ENCODE measurements at places on chromosomes 13 and 19.

DNA sequence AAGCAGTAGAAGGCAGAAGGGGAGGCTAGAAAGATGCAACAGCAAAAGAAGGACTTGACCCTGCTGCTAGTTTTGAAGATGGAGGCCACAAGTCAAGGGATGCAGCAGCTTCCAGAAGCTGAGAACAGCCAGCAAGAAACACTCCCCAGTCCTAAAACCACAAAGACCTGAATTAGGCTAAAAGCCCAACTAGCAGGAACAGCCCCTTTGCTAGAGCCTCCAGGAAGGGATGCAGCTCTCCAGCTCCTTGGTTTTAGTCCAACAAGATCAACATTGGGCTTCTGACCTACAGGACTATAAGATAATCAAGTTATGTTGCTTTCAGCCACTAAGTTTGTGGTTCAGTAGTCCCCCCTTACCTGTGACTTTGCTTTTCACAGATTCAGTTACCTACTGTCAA lies 10.5 kb upstream of the LATS2 start:
- DNase-seq = no peak

DNA sequence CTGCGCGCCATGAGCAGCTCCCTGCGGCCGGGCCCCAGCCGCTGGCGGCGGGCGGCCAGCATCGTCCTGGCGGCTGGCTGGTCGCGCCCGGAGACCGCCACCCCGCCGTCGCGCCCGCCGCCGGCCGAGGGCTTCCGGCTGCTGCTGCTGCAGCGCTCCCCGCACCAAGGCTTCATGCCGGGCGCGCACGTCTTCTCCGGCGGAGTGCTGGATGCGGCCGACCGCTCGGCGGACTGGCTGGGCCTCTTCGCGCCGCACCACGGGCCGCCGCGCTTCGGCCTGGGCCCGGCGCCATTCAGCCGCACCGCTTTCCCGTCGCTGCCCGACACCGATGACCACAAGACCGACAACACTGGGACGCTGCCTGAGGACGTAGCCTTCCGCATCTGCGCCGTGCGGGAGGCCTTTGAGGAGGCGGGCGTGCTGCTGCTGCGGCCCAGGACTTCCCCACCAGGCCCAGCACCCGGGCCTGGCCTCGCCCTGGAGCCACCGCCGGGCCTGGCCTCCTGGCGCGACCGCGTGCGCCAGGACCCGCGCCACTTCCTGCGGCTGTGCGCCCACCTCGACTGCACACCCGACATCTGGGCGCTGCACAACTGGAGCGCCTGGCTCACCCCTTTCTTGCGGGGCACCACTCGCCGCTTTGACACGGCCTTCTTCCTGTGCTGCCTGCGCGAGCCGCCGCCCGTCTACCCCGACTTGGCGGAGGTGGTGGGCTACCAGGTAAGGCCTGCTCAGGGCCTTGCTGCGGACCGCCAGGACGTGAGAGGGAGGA lies 518 bp downstream of the NUDT19 start:
- DNase-seq = peak; percentile 57

DNA sequence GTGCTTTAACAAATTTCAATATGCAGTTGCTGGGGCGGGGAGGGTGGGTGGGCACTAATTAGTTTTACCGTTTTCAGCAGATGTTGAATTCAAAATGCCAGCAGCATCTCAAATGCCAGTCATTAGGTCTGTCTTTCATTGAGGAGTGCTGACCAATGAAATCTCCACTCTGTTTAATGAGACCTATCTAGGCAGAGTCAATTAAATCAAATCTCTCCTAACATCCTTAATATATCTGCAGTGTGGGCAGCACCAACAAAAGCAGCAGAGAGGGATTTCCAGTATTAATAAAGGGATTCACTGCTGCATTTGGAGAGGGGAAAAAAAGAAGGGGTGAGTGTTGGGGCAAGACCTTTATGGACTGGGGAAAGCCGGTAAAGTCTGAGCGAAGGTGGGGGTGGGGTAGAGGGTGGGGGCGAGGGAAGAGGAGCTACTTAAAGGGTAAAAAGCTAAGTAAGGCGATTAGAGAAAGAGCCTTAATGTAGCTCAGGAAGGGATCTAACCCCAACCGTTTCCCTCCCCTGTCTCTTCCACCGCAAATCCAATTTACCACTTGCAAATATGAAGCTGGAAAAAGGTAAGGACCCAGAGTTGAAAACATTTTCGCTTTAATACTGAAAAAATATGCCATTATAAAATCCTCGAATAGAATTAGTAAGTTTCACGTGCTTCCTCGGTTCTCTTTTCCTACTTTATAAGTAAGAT lies 4.5 kb downstream of the SLITRK1 start:
- DNase-seq = no peak

DNA sequence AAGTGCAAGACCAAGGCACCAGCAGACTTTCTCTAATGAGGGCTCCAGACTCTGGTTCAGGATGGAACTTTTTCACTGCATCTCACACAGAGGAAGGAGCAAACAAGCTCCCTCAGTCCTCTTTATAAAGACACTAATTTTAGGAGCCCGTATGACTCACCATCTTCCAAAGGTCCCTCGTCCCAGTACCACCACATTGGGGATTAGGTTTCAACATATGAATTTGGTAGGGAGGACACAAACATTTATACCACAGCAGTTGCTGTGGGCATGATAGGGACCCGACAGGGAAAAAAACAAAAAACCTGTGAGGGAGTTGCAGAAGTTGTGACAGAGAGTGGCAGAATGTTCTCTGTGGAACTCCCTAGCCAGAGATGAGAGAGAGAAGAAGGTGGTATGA lies 6.5 kb upstream of the CNMD start:
- DNase-seq = no peak

- no peak for DNase-seq
Measured at GRCh38 chr13:73171926-73172325, 113.1 kb downstream of the KLF5 start.

GRCh38 chr13:98581381-98581780 lies 4.5 kb upstream of the STK24 start:
- no peak for DNase-seq

- no peak for DNase-seq
Measured at GRCh38 chr13:110664041-110664440, 41.9 kb downstream of the CARS2 start.

- no peak for DNase-seq
Measured at GRCh38 chr13:109938255-109938936, 152.0 kb upstream of the IRS2 start.

GRCh38 chr13:113150550-113151365 lies 7.7 kb upstream of the PROZ start:
- no peak for DNase-seq

GRCh38 chr19:21593008-21593481 lies 87.6 kb downstream of the ZNF429 start:
- DNase-seq = no peak

GRCh38 chr19:41734156-41734555 lies 21.2 kb upstream of the CEACAM6 start:
- DNase-seq = no peak

DNA sequence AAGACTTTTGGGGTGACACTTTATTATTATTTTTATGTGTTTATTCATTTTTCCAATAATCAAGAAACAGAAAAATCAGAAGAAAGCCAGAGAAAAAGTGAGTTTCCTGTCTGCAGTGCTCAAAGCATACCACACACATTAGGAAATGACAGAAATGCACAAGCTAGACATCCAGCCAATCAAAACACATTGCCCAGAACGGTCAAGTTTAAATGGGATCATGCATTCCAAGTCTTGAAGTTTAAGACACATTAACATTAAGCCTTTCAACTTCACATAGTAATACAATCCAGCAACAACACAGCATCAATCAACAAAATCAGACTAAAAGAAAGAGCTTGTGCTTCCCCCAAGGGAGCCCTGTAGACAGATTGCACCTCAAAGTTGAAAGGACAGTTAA lies 28.7 kb upstream of the MEDAG start:
- no peak for DNase-seq

- DNase-seq = peak; percentile 15
Measured at GRCh38 chr19:827710-828321, at the start of gene AZU1. Gene AZU1, plus strand, starts transcription at chr19:827837. Its CDS starts 10 bp downstream, at chr19:827847.

DNA sequence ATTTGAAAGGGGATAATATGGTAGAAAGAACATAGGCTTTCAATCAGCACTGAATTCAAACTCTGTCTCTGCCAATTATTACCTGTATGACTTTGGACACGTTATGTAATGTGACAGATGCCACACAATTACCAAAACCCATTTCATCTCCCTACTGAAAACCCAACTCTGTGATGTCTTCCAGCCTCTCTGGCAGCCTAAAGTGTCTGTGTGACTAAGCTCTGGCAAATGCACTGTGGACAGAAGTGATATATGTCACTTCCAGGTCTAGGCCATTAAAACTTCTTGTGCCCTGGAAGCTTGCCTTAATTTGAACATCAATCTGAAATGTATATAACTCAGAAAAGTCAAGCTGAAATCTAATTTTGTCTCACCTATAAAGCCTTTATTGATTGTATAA lies 552.0 kb downstream of the RFC3 start:
- DNase-seq = no peak

Data from CD4-positive, alpha-beta T cell treated with Interferon gamma for 1 hour (primary cell).